Cardiac ventricle fibroblast (primary cell): ENCODE measurements at places on chromosomes 4 and X. TPM values are rescaled to one million over a fixed set of nuclear protein-coding genes. Genes with fewer than 3 reads are reported as not detected.

The AREG gene
- total RNA-seq, result 9.2 and 13.9 TPM in 2 replicates

The TAF7L gene
- 0.05 TPM in 1 of 2 replicates, not detected in the other for total RNA-seq

The CT47B1 gene
- total RNA-seq, result not detected in 2 replicates

The RIBC1 gene
- 0.19 and 0.64 TPM in 2 replicates for total RNA-seq

The NDP gene
- total RNA-seq, result 0.31 and 1.4 TPM in 2 replicates

The CXCL11 gene
- total RNA-seq, result not detected in 2 replicates

The FGF2 gene
- total RNA-seq, result 11.0 and 11.6 TPM in 2 replicates

The PCDH7 gene
- 28.4 and 30.1 TPM in 2 replicates for total RNA-seq

The GAGE12E gene
- total RNA-seq, result not detected in 2 replicates

The CFI gene
- total RNA-seq, result 21.2 and 23.8 TPM in 2 replicates

The ESX1 gene
- total RNA-seq, result not detected in 2 replicates

The SMARCA5 gene
- total RNA-seq, result 26.6 and 26.9 TPM in 2 replicates

The FSTL5 gene
- not detected in 2 replicates for total RNA-seq

The RAB40A gene
- 0.64 and 1.1 TPM in 2 replicates for total RNA-seq

The TBC1D8B gene
- total RNA-seq, result 9.2 and 10.0 TPM in 2 replicates

The NFKB1 gene
- total RNA-seq, result 18.8 and 23.7 TPM in 2 replicates

The DOK7 gene
- total RNA-seq, result not detected in 2 replicates

The MAGEE2 gene
- total RNA-seq, result not detected in 2 replicates

The ZNF595 gene
- 8.7 and 12.8 TPM in 2 replicates for total RNA-seq

The CT83 gene
- total RNA-seq, result not detected in 2 replicates

The CFP gene
- total RNA-seq, result 0.06 and 0.20 TPM in 2 replicates

The MTNR1A gene
- total RNA-seq, result not detected in 2 replicates

The ZXDA gene
- total RNA-seq, result 6.2 and 6.8 TPM in 2 replicates

The RBM46 gene
- 0.20 TPM in 1 of 2 replicates, not detected in the other for total RNA-seq

The SEPTIN6 gene
- 8.9 and 9.5 TPM in 2 replicates for total RNA-seq

The GAGE12F gene
- total RNA-seq, result not detected in 2 replicates

The ARMCX1 gene
- 37.1 and 39.9 TPM in 2 replicates for total RNA-seq

The LDB2 gene
- total RNA-seq, result 10.0 and 17.2 TPM in 2 replicates

The TMEM31 gene
- total RNA-seq, result not detected in 2 replicates

The IGFBP7 gene
- 2,633 and 2,649 TPM in 2 replicates for total RNA-seq

The AMOT gene
- 1.3 and 1.6 TPM in 2 replicates for total RNA-seq

The QRFPR gene
- not detected in 2 replicates for total RNA-seq

The BEND4 gene
- not detected in 2 replicates for total RNA-seq

The DBET gene
- not detected in 2 replicates for total RNA-seq

The GABRA4 gene
- total RNA-seq, result not detected in 2 replicates

The C4orf46 gene
- 4.6 and 10.6 TPM in 2 replicates for total RNA-seq

The OTC gene
- total RNA-seq, result not detected in 2 replicates

The NDST3 gene
- total RNA-seq, result not detected in 2 replicates

The MAOB gene
- 2.2 and 3.4 TPM in 2 replicates for total RNA-seq

The RBM47 gene
- total RNA-seq, result 1.2 and 1.6 TPM in 2 replicates

The CTAG1B gene
- not detected in 2 replicates for total RNA-seq

The EIF4E gene
- total RNA-seq, result 54.1 and 59.1 TPM in 2 replicates

The PITX2 gene
- not detected in 2 replicates for total RNA-seq

The GPRASP3 gene
- 1.7 and 3.7 TPM in 2 replicates for total RNA-seq

The SLC10A6 gene
- not detected in 2 replicates for total RNA-seq

The GIMD1 gene
- not detected in 2 replicates for total RNA-seq

The MSX1 gene
- 2.1 and 2.8 TPM in 2 replicates for total RNA-seq
